ENCODE measurements at places on chromosomes 6 and 20.

DNA sequence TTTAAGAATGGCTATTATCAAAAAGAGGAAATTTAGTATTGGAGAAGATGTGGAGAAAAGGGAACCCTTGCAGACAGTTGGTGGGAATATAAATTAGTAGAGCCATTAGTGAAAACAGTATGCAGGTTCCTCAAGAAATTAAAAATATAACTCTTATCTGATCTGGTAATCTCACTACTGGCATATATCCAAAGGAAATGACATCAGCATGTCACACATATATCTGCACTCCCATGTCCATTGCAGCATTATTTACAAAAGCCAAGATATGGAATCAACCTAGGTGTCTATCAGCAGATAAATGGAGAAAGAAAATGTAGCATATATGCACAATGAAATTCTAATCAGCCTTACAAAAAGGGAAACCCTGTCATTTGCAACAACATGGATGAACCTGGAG lies 2.6 kb downstream of the SIRPG start:
- no peak for ATAC-seq

DNA sequence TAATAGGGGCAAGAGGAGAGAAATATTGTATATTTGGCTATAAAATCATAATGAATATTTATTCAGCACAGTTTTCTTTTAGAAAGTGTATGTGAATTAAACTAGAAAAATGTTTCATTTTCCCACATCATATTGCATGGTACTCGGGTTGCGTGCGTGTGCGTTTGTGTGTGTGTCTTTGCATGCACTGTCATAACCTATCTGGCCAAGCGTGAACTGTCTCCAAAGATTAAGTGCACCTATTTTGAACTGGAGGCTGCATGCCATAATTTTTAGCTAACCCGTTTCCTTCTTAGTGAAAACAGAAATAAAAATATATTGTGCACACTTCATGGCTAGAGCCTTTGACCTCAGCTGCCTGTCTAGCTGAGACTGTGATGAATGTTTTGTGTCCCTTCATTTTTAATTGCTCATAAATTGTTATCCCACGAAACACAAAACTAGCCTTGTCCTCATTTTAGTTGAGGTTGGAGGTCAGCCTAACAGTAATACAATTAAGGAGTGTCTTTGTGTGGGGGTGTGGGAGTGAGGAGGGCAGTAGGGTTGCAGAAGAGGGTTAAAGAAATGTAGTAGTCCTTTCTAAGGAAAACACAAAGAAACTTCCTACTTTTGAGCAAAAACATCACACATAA lies 336.1 kb upstream of the POU3F2 start:
- ATAC-seq, result peak; percentile 62

- no peak for ATAC-seq
Measured at GRCh38 chr6:92362404-92362803, 1057.0 kb downstream of the EPHA7 start.

DNA sequence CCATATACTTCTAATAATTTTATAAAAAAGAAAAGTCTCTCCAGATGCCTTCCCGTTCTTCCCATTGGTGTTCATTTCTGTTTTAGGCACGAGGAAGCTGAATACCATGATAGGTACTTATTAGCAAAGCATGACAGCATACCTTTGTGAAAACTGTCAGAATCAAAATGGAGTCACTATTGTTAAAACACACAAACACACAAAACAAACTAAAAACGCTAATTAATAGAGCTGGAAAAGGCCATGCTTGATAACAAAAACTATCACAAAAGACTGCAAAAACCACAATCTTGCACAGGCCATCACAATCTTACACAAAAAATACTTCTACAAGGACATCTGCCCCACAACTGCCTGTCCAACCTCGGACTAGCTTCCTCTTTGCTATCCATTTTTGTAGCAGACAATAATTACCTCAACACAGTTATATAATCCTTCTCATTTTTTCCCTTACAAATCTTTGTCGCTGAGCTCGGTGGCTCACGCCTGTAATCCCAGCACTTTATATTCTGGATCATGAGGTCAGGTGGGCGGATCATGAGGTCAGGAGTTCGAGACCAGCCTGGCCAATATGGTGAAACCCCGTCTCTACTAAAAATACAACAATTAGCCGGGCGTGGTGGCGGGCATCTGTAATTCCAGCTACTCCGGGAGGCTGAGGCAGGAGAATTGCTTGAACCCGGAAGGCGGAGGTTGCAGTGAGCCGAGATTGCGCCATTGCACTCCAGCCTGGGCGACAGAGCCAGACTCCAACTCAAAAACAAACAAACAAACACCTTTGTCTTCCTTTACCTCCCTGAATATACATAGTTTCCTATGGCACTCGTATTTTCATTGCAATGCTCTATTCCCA lies 3.2 kb upstream of the ABT1 start:
- no peak for ATAC-seq

GRCh38 chr20:37380864-37381579 lies 35.1 kb downstream of the SRC start:
- no peak for ATAC-seq

DNA sequence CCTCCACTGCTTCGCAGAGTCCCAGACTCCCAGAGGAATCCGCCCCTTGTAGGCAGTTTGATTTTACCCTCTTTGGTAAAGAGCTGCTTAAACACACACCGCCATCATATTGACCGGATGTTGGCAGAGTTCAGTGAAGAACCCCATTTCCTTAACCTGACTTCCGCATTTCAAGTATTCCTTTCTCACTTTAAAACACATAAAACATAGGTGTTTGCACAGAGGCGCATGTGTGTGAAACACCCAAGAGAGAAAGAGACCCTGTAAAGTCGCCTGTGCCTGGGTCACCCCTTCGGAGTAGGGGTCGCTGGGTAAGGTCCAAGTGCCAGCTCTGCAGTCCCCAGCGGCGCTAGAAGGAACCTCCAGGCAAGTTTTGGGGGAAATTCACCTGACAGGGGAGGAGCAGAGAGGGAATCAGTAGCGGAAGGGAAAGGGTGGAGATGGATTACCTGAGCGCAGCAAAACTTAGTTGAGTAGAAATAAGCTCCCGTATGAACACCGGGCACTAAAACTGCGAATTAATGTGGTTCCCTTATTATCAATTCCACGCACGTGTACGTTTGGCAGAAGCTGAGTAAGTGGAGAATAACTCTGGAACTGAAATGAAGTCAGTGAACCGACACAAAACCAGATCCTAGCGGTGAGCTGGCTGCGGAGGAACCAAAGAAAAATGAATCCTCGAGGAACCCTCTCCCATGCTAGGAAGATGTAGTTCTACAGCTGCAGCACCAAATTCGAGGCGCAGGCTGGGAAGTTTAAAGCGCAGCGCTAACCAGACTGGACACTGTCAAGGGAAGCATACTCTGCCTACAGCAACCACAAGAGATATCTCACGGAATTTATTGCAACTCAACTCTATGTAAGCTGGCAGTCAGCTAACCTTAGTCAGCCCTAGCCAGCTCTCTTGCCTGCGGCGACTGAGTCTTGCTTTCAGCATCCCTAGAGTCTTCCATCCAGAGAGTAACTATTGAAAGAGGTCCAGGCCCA lies 3.5 kb upstream of the HTR1B start:
- ATAC-seq, result peak; percentile 16

GRCh38 chr6:141874930-141875602 lies 257.7 kb upstream of the GJE1 start:
- ATAC-seq, result peak; percentile 18

- ATAC-seq, result no peak
Measured at GRCh38 chr6:119076173-119076572, 2.3 kb downstream of the FAM184A start.

GRCh38 chr6:51541847-51542246 lies 545.6 kb downstream of the PKHD1 start:
- ATAC-seq, result no peak

DNA sequence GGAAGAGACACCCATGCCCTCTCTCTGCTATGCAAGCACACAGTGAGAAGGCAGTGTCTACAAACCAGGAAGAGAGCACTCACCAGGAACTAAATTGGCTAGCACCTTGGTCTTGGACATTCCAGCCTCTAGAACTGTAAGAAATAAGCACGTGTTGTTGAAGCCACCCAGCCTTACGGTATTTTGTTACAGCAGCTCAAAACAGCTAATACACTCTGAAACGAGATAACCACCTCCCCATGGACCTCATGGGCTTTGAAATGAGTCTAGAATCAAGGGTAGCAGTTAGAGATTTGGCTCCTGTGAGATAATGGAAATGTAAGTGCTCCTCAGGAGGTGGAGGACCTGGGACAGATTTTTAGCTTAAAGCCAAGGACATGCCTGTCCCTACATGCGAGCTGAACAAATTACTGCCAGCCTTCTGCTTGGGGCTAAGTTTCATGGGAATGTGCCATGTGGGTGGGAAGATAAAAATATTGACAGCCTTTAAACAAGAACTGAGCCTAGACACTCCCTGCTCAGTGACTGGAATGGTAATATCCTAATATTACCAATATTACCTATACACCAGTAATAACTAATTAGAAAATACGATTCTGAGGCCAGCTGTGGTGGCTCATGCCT lies 3.9 kb upstream of the ZNF318 start:
- no peak for ATAC-seq

DNA sequence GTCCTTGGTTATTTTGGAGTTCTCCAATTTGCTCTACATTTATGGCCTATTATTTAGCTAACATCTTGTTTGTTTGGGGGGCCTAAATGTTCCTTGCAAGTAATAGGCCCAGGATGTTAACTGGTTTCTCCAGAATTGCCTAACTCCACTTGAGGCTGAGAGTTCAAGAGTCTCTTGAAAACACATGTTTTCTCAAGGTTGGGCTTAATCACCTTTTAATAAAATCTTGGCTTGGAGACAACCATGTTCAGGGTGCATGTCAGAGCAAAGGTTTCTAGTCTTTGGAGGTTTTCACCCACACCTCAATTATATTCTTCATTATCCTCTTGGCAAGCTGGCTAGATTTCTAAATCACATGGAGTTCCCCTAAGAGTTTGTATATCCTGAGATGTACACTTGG lies 54.2 kb downstream of the KLHL31 start:
- no peak for ATAC-seq

DNA sequence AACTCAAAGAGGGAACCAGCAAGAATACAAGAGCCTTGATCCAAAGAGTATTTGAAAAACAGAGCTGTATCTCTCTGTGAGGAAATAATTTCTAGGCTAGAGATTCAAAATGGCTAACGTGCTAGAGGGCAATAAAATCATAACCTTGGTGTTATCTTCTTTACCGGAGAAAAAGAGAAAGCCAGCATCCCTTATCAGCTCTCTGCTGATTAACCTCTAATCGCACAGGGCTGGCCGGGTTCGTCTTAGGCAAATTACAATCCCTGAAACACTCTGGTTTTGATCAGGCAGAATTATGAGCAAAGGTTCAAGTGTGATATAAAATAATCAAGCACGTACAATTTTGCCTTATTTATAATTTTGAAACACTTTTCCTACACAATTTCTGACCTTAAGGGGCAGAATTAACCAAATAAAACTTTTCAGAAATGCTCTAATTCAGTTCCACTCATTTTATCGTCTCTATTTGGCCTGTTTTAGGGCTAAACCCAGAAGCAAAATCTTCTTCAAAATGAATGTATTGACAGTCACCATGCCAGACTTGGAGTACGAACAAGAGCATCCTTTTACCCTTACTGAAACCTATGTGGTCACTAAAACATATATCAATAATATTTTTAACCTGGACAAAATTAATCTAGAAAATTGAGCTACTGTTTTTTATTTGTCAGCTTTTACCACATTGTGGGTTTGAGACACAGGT lies 13.7 kb downstream of the PSMB9 start:
- ATAC-seq, result no peak

DNA sequence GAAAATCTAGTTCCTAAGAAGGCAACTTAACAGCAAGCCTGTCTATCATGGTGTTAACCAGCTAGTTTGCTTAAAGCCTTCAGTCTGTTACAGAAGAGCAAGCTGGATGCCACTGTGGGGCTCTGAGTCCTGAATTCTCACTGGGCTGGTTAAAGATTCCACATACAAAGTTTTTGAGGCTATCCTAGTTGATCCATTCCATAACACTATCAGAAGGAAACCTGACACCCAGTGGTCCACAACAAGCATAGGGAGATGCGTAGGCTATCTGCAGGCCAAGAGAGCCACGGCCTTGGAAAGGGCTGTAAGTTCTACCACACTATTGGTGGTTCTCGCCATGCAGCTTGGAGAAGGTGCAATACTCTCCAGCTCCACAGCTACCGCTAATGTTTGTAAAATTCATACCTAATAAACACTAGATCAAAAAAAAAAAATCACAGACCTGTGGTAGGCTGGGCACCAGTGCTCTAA lies 420 bp upstream of the MCCD1 start:
- peak; percentile 13 for ATAC-seq

GRCh38 chr20:34705008-34705396 lies 858 bp downstream of the TP53INP2 start:
- no peak for ATAC-seq

GRCh38 chr20:42378826-42379225 lies 760.6 kb upstream of the CHD6 start:
- no peak for ATAC-seq

DNA sequence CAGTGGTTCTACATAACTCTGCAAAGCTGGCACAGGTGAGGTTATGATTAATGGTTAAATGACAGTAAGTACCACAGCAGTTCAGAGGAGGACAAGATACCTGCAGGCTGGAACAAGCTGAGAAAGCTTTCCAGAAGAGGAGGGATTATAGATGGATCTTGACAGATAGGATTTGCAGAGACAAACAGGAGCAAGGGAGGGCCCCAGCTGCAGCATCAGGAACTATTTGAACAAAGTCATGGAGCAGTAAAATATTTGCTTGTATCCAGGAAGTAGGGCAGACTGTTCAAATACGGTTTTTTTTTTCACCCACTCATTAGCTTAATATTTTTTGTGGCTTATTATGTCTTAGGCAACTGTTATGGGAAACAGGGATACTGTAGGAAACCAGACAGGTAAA lies 144.4 kb upstream of the MAN1A1 start:
- ATAC-seq, result no peak

- ATAC-seq, result no peak
Measured at GRCh38 chr6:165985281-165985805, 182.3 kb downstream of the TBXT start.

DNA sequence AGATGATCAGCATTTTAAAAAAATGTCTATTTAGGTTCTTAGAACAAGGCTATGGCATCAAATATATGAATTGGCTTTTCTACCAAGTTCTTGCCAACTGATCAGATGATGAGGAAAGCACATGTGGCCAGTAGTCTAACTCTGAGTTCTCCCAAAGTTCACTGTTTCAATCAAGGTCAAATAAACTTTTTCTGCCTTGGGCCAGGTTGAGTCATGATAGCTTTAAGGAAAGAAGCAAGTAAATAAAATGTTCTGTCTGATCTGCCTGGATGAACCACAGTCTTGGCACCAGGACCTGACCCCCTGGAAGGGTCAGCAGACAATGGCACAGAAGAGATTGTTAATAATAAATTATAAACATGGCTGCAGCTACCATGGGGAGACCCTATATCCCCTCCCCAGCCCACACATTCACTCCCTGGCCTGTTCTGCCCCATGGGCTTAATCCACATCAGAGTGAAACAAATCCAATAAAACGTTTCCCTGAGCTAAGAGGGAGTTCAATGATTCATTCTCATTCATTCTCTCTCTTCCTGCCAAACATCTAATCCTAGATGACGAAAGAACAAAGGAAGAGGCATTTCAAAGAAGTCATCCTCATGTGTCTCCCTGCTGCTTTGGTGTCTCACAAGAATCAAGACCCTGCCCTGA lies 661.6 kb downstream of the DHX35 start:
- peak; percentile 34 for ATAC-seq
